ENCODE measurements at places on chromosomes 12 and 14.
A peak's percentile ranks its signal among the peaks of the same experiment; 100 is the strongest.

GRCh38 chr14:60061371-60061770 is 30.4 kb upstream of the PCNX4 start:
- DNase-seq = no peak

DNA sequence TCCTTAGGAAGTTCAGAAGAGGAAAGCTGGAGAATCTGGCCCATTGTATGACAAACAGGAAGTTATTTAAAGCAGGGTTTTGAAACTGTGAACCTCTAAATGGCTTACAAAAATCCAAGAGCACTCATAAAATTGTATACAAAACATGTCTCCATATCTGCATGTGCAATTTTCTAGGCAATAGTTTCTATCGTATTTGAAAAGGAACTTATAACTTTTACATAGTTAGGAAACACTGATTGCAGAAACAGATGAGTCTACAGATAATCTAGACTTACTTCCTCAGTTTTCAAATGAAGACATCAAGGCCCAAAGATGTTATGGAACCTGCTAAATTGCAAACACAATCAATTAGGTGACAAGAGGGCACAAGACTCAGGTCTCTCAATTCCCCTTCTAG is 53.3 kb upstream of the ETV6 start:
- DNase-seq = no peak

GRCh38 chr12:124939421-124940142 is 25.1 kb upstream of the UBC start:
- peak; percentile 84 for DNase-seq

- no peak for DNase-seq
These were observed 3.0 kb downstream of the GAS2L3 start for GRCh38 chr12:100576331-100577036.

- no peak for DNase-seq
These were observed 34.8 kb downstream of the PTHLH start for GRCh38 chr12:27937768-27938167.

DNA sequence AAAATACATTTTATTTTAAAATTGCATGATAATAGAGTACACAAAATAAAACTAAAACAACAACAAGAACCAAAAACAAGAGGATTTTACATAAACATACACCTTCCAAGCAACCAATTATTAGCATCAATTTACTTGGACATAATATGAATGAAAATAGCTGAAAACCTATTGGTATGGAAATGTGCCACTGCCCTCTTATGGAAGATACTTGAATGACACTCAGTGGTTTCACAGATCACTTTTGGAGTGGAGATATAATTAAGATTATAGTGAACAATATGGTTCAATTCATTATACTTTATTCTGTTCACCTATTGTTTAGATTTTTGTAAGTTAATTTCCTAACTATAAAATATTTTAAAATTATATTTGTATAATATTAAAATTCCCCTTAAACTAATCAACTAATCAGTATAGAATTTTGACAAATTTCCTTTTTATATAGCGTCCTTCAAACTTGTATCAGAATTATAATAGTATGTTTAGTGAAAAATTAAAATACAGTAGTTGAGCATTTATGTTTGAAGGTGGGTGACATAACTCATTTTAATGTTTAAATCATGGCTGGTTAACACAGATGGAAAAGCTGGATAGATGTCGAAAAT is 70.1 kb downstream of the SLC6A15 start:
- no peak for DNase-seq

DNA sequence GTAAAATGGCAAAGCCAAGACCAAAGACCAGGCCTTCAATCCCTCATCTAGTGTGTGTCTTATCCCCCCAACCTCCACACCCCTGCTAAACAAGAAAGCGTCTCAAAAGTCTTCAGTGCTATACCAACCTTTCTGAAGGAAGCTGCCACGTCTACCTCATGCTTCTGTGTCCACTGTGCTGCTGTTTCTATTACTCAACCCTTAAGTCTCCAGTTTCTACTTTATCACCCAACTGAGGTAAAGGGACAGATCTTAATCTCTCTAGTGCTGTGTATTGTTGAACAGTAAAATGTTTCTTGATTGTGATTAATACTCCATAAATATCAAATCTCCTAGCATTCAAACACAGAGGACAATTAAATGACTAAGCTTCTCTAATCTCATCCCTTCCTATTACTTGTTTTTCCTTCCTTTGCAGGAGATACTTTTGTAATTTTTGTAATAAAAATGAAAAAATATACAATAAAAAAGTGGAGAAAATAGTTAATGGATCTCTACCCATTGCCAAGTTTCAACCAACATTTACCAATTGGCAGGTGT is 23.3 kb downstream of the BTBD7 start:
- DNase-seq = no peak

DNA sequence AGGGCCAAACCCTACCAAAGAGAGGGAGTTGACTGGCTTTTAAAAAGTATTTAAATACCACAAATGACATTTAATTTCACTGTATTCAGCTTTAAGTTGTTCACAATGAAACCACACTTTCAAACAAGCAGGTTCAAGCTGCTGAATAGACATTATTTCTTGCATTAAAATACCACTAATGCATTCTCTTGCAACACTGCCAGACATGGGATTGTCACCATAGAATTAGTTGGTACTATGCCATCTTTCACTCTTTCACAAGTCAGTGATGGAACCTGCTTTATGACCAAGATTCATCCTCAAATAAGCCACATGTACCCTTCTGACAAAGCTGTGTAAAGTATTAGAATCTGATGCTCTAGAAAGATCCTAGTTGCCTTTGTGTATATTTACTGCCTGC is 239.4 kb downstream of the PAWR start:
- DNase-seq = no peak

- DNase-seq = no peak
These were observed 42.1 kb downstream of the SCARB1 start for GRCh38 chr12:124821252-124822200.

DNA sequence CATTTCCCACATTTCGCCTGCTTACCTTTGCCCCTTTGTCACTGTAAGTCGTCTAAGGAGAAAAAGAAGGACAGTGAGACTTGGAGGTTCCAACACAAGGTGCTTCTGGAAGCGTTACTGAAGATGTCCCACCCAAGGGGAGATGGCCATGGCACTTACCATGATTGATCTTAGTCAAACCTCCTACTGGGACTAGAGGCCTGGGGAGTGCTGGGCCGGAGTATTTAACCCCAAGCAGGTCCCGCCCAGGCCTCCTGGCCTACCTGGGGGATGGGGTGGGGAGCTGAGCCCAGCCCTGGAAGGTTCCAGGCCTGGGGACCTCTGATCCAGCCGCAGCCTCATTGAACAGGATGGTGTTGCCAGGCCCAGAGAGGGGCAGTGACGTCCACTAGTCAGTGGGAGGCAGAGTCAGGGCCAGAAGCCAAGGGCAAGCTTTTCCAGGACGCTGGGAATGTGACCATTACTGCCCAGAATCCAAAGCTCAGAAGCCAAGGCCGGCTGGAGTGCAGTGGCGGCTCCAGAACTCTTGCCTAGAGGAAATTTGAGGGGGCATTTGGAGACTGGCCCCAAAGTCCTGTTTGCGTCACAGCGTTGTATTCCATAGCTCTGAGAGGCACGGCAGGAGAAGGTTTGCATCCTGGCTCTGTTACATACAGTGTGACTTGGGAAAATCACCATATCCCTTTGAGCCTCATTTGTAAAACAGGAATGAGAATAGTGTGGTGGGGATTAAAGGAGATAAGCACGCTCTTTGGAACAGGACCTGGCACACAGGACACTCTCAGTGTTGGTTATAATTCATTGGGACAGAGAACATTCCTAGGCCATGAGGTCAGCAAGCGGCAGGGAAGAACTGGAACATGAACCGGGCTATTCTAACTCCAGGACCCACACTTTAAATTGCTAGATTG is at the start of gene HPD:
Gene HPD (minus strand): TSS at position 198 of the 911 bp plus-strand sequence. CDS start 36 bp downstream, at position 162.
- DNase-seq = no peak

DNA sequence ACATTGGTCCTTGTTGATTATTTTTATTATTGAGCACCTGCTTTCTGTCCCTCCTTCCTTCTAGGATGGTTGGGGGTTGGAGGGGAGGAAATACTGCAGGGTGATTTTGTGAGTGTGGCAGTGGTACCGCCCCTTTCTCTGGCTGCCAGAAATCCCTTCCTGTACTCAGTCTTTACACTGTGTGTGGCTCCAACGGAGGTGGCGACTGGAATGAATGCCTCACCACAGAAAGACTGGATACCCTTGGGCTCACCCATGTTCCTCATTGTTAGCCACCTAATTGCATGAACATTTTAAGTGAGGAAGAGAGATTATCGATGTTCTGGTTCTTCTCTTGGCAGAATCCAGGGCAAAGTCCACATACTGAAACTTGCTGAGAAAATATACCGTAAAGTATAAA is 272.0 kb upstream of the E2F7 start:
- DNase-seq = no peak

GRCh38 chr12:54411391-54412241 is 7.5 kb downstream of the ITGA5 start:
- peak; percentile 61 for DNase-seq

- no peak for DNase-seq
These were observed 689.4 kb downstream of the MED13L start for GRCh38 chr12:115588131-115588530.

- DNase-seq = no peak
These were observed 22.6 kb downstream of the IFNG-AS1 start for GRCh38 chr12:68011882-68012207.

- no peak for DNase-seq
These were observed 5.6 kb upstream of the COCH start for GRCh38 chr14:30868736-30869135.

DNA sequence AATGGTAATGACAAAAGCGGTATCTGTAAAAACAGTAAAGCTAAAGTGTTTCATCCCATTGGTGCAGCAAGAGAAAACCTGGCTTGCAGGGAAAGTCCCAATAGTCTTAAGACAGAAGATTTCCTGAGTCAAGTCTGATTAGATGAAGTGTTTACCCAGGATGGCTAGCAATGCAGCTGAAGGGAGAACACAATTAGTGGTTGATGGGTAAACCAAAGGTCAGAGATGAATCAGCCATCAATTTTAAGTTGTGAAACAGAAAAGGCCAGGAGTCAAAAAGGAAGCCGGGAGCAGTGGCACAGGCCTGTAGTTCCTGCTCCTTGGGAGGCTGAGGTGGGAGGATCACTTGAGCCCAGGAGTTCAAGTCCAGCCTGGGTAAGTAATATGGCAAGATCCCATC is 52.6 kb downstream of the SEC23A start:
- no peak for DNase-seq

DNA sequence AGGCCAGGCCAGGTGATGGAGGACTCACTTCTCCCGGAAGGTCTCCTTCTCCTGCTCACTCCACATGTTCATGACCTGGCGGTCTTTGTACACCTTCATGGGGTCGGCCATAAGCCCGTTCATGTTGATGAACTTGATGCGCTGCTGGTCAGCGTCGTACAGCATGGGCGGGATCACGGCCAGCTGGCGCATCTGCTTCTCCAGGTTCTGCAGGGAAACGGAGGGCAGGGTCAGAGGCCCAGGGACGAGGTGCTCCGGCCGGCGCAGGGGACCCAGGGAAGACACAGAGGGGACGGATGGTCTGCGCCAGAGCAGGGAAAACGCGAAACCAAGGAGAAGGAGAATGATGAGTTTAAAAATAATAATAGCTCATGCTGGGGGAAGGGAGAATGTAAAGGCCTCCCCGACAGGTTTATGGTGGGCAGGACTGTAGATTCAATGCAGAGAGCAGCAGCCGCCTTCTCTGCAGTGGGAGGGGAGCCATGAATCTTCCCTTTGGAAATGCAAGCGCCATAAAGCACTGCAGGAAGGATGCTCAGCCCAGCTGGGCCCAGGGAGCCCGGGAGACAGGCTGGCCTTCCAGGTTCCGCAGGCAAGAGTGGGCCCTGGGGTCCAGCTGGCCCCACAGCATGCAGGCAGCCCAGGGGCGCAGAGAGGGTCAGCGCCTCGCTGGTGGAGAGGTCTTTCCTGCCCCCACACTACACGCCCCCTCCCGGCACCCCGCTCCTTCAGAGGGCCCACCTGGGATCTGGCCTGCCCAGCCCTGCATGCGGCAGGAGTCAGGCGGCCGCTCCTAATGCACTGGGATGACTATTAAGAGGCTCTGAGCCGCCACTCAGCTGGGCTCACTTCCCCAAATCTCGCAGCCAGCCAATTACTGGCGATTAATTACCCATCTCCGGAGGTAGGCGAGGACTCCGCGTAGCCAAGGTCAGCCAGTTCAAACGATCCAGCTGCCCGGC is 132.0 kb downstream of the RFLNA start:
- DNase-seq = no peak

- no peak for DNase-seq
These were observed 653.6 kb downstream of the MED13L start for GRCh38 chr12:115623764-115624334.

GRCh38 chr14:101953151-101953550 is 11.2 kb upstream of the DYNC1H1 start:
- DNase-seq = no peak

GRCh38 chr12:42590330-42590934 is 886 bp upstream of the PRICKLE1 start:
- DNase-seq = no peak

DNA sequence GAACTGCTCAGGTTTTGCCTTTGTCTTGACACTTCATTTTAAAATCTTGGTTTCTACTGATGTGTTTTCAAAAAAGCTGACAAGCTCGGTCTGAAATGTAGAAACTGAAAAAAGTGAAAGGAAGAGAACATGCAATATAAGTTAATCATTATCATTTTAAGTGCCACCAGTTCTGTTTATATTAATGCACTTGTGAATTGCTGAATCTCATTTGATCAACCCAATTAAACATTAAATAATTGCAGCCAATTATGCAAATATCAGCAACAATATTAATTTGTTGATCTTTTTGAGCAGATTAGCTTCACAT is 133.8 kb downstream of the BCAT1 start:
- DNase-seq = no peak

GRCh38 chr12:125220404-125221273 is 155.4 kb downstream of the AACS start:
- peak; percentile 3 for DNase-seq

DNA sequence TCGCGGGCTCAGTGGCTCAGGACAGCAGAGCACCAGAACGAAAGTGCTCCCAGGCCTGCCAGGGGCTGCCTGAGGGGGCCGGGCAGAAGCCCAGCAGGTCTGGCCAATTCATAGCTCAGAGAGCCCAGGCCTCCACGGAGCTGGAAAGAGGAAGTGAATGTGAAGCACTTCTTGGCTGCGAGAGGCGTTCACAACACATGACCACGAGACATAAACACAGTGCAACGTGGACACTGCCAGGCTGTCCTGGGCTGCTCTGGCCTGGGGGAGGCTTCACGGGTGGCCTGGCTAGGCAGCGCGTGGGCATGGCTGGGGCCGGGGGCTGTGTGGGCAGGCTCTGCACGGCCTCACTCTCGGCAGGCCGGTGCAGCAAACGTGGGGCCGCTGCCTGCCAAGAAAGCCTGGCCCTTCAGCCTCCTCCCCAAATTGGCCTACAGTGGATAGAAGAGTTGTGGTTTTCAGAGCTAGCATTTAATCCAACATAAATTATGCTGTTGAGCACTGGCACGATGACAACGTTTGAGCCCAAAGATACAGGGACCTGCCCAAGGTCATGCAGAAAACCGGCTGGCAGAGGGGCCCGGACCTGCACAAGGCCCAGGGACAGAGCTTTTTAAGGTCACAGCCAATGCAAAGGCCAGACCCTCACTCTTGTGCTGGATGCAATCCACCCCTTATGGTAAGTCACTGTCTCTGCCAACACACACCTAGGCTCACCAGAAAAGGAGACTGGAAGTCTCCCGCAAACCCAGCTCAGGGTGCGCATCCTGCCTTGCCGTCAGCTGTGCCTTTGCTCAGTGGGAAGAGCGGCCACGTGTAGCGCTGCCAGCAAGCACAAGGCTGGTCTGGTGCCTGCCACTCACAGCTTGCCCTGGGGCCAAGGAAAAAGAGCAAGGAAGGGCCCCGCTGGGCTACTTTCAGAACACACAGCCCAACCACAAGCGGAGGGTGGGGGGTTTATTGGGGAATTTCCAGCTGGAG is 8.6 kb downstream of the SLC25A29 start:
- DNase-seq = no peak

GRCh38 chr14:23478109-23478759 is 8.7 kb downstream of the NGDN start:
- DNase-seq = peak; percentile 33

GRCh38 chr14:103483600-103483999 is 39.0 kb downstream of the CKB start:
- no peak for DNase-seq

Data from activated T-cell treated with anti-CD3 and anti-CD28 coated beads for 48 hours (primary cell).